ENCODE measurements at places on chromosomes 16 and 17.

DNA sequence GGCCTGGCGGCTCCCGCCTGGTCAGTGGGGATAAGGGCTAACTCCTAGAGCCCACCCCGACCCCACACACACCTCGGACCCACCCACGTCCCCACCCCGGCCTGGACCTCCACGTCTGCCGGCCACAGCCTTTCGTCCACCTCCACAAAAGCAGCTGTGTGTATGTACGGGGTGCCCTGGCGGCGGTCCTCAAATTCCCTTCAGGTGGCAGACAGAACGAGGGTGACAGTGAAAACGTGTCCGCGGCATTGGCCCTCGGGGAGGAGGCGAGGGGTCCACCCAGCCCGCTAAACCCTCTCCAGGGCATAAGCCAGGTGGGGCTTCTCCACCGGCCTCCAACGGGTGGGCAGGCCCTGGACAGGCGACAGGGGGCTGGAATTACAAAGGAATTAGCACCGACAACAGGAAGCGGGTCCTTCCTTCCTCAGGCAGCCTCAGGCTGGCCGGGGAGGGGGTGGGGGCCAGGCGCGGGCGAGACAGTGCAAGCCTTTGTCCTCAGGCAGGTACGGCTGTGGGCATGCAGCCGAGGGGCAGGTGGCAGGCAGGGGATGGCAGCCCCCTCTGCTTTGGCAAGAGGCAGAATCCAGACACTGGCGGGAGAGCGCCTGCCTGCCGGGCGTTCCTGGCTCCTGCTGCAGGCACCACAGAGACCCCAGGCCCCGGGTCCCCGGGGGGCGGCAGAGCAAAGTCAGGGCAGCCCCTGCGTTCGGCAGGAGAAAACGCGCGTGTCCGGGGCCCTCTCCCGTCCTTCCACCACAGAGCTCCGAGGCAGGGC lies 12.3 kb upstream of the PITPNA start:
- no peak for DNase-seq

DNA sequence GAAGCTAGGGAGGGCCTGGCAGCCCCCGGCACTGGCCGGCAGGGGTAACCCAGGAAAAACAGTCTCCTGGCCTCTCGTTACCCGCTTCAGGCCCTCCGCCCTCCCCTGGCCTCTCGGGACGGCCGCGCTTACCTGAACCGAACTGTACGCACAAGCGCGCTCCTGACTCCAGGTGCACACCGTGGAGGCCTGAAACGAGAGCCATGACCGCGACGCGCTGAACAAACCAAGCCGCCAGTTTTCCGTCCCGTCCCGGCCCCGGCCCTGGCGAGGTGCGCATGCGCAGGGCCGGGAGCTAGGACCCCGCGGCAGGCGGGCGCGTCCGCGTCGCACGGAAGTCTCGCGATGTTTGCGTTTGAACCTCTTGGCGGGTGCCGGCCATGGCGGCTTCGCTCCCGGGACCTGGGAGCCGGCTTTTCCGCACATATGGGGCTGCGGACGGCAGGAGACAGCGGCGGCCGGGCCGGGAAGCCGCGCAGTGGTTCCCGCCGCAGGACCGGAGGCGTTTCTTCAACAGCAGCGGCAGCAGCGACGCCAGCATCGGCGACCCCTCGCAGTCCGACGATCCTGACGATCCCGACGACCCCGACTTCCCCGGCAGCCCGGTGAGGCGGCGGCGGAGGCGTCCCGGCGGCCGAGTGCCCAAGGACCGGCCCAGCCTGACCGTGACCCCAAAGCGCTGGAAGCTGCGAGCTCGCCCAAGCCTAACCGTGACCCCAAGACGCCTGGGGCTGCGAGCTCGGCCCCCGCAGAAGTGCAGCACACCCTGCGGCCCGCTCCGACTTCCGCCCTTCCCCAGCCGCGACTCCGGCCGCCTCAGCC lies at the start of gene HASPIN:
TSS of gene HASPIN (plus strand) at position 348 of the 822 bp plus-strand sequence. CDS start at position 381, 33 bp downstream.
- DNase-seq = peak; percentile 95

DNA sequence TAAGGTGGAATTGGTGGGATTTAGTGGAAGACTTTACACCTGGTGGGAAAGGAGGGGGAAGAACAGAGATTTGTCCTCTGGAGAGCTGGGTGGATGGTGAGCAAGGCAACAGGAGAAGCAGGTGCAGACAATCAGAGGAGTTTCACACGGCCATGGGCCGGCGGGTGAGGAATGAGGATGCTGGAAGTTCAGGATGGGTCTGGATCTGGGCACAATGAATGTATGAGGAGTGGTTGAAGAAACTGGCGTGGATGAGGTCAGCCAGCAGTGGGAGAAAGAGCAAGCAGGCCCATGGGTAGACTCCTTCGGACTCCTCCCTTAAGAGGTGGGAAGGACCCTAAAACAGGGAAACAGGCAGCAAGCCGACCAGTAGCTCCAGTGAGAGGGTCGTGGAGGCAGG lies 10.1 kb upstream of the MNT start:
- no peak for DNase-seq

DNA sequence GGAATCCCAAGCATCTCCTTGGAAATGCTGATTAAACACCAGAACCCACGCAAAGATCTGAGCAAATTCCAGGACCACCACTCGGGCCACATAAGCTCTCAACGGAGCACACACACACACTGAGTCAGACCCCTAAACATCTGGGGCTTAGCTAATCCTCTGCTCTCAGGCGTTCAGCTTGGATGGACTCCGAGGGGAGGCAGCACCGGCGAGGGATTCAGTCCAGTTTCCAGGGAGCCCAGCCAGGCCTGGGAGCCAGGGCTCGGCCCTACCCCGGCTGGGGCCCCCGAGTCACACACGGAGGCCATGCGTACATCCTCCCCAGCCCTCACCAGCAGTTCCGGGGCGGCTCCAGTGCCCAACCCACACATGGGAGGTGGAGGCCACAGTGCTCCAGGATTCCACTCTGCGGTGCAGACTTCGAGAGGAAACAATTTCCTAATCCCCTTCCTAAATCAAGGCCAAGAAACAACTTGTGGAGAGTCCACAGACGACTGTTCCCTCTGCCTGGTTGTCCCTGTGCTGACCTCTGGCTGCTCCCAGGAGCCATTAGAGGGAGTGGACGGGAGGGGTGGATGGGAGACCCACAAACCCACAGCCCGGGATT lies 70.5 kb downstream of the GAS7 start:
- no peak for DNase-seq

DNA sequence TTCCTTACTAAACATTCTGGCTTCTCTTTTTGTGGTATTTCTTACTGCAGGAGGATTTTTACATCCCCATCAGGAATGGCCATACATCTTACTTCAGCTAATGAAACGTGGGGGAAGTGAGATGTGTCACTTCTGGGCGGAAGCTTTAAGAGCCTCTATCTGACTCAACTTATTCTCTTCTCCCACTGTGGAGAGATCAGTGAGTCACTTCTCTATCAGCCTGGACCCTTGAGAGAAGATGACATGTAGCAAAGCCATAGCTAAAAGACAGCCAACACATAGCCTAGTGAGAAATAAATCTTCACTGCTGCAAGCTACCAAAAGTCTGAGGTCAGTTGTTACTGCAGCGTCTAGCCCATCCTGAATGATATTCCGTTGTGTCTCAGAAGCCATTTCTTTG lies 1066.7 kb upstream of the RBFOX1 start:
- no peak for DNase-seq

DNA sequence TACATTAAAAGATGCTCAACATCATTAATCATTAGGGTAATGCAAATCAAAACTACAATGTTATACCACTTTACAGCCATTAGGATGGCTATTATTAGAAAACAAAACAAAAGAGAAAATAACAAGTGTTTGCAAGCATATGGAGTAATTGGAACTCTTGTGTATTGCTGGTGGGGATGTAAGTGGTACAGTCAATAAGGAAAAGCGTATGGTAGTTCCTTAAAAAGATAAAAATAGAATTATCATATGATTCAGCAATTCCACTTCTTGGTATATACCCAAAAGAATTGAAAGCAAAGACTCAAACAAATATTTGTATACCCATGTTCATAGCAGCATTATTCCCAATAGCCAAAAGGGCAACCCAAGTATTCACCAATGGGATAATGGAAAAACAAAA lies 1.4 kb upstream of the CAPNS2 start:
- no peak for DNase-seq

- DNase-seq = no peak
These were observed 61.8 kb downstream of the XYLT1 start for GRCh38 chr16:17408955-17409441.

DNA sequence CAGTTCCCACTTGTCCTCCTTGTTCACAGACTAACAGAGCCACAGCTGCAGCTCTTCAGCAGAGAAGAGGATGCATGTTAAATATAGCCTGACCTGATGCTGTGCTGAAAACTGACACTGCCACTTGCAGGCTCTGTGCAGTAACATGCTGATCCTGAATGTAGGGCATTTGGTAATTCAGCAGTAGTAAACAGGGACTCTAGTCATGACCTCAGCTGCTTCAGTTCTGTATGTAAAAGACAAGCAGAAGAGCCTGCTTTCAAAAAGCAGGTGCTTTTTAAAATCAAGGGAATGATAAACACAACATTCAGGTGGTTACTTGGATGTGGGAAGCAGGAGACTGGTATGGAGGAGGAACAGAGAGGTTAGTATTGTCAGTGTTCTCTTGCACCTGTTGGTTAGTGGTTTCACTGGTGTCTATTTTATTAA lies 33.8 kb downstream of the ESRP2 start:
- DNase-seq = no peak

DNA sequence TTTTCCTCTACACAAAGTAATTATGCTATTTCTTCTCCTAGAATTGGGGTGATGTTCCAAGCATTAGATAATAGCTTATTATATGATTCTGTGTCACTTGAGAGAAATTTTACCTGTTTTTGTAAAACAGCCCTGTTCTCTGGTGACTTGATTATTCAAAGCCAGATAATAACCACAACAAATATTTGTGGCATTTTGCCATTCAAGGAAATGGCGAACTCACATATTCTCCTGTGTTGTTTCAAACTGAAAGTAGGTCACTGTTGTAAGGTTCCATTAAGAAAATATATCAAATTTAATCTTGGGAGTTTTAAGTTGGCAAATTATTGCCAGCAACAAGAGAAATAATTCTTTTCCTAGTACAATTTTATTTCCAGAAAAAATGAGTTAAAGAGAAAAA lies 124.8 kb downstream of the STXBP4 start:
- DNase-seq = peak; percentile 31

DNA sequence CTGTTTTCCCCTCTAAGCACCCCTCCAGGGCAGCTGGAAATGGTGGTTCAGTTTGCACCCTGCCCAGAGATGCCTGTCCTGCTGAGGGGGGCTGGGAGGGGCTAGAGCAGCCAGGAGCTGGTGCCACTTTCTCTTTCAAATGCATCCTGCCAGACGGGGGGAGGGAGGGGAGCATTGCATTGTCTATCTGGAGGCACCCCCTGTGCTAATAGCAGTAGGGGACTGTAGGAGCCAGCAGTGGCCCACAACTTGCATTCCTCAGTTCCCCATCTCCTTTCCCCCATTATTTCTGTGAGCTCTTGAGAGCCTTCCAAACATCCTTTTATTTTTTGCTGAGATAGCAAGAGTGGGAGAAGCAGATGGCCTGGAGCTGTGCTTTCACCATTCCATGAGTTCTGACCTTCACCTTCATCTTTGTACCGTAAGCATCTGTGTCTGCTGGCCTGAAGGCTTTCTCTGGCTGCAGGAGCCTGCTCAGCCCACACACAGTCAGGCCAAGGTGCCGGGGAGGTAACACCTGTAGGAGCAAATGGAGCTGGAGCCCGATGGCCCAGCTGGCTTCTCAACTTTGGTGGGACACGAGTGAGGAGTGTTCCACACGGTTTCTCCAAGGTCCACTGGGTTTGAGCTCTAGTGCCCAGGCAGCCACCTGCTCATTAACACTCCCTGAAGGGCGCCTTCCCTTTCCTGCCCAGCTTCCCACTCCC lies 5.2 kb downstream of the WFDC1 start:
- no peak for DNase-seq

- DNase-seq = no peak
These were observed 69.4 kb upstream of the CA10 start for GRCh38 chr17:52227926-52228325.

- DNase-seq = no peak
These were observed 1.7 kb downstream of the ANKRD13B start for GRCh38 chr17:29594519-29595090.

- peak; percentile 84 for DNase-seq
These were observed 24.2 kb upstream of the KRT17 start for GRCh38 chr17:41648411-41649195.

- peak; percentile 24 for DNase-seq
These were observed 495 bp downstream of the PARN start for GRCh38 chr16:14629612-14629918.

DNA sequence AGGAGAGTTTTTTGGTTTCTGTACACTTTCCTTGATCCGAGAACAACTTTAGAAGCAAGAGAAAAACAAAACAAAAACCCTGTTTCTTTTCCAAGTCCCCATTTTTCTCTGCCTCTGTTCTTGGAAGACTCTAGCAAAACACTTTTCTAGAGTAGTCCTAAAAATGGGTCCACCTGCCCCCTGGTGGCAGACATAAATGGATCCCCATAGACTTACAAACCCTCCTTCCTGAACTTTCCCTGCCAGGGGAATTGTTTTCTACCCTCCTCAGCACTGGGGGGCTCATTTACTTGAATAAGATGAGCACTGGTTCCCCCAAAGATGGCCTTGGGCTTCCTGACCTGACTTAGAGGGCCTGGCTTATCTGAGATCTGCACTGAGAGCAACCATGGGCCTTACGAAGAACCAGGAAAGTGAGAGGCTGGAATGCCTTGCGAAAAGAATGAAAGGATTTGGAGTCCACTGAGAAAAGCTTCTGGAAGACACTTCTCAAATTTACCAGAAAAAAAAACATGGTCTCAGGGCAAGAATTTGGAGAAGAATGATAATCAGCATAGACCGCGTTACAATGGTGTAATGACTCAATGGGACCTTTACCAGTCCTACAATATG lies 48.0 kb upstream of the CDYL2 start:
- peak; percentile 31 for DNase-seq

DNA sequence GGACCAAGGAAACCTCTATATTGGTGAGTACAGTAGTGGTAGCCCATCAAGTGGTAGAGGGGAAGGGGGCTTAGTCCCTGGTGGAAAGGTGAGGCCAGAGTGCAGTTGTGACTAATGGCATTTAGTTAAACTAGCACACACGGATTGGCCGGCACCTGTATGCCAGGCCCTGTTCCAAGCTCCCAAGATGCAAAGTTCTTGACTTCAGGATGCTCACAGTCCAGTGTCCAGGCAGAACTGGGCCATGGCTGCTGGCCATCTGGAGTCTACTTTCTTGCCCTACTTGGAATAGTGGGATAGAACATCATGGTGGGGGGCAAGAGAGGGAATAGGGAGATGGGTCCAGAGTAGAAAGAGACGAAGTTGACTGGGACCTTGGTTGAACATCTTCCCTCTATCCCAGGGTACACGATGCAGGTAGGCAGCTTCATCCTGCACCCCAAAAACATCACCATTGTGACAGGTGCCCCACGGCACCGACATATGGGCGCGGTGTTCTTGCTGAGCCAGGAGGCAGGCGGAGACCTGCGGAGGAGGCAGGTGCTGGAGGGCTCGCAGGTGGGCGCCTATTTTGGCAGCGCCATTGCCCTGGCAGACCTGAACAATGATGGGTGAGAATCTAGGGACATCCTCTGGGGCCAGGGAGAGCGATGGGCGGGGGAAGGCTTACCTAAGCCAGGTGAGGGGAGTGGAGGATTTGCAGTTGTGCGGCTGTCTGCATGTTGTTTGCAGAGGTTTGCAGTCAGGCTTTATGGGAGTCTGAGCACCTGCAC lies 15.2 kb downstream of the ITGA3 start:
- DNase-seq = no peak

All from activated CD4-positive, alpha-beta T cell treated with anti-CD3 and anti-CD28 coated beads, Interleukin-2, amount 50 U/mL, for 16 hours (primary cell).